Stimulated activated CD8-positive, alpha-beta memory T cell treated with anti-CD3 and anti-CD28 coated beads, Interleukin-4, amount 100 ng/mL, for 4 hours (primary cell): ENCODE measurements at places on chromosomes 7 and 10.

- no peak for DNase-seq
Measured at GRCh38 chr10:131391936-131392335, 80.4 kb upstream of the TCERG1L start.

GRCh38 chr10:128781637-128782036 is 655.4 kb upstream of the MKI67 start:
- DNase-seq: no peak

DNA sequence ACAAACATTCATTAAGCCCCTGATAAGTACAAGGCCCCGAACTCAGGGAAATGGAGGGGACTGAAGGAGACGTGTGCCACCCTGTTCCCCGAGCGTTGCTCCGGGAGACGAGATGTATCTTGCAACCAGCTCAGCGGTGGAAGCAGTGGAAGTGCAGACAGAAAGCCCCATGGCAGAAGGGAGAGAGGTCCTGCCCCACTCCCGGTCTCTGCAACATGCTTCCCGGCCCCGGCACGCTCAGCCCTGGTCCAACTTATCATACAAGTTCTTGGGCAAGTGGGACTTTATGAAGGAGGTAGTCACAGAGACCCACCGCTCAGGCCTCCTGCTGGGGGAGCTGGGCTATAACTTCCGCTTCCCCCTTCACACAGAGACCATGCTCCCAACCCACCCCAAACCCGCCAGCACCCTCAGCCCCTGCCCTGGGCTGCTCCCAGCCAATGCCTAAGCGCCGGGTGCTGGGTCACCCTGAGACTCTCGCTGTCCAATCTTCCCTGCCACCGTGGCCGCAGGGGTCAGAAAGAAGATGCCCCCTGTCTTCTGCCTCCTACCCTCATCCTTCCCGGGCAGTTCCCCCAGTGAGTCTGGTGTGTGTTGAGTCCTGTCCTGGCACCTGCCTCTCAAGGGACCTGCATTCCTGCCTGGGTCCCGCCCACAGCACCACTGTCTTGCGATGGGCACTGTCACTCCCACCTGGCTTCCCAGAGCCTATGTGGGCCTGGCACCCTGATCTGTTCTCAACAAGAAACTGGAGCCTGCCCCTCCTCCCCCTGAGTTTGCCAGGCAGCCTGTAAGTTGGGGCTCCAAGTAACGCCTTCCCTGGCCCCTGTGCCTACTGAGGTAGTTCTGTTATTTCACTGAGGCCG is 157.7 kb downstream of the PRKAG2 start:
- no peak for DNase-seq

GRCh38 chr10:22444219-22444788 is 99.0 kb downstream of the SPAG6 start:
- DNase-seq: no peak

DNA sequence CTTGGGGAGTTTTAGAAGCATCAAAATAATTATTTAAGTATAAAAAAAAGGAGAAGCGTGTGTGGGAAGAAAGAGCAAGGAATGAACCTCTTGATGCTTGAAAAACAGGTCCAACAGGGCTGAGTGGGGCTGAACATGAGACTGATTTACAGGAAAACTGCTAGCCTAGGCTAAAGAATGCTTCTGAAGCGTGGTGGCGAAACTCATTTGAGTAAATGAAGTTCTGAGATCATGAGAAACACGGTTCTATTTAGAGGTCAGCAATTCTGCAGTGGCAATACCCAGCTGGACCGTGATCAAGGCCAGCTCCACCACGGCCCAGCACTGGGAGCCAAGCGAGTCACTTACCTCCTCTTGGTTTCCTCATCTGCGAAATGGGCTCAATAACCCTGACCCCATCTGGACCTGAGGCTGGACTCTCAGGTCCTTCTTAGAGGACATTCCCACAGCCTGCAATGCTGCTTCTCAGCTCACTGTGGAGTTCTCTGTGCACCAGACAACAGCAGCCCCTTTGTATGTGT is 140.1 kb upstream of the ADAM12 start:
- DNase-seq: no peak

DNA sequence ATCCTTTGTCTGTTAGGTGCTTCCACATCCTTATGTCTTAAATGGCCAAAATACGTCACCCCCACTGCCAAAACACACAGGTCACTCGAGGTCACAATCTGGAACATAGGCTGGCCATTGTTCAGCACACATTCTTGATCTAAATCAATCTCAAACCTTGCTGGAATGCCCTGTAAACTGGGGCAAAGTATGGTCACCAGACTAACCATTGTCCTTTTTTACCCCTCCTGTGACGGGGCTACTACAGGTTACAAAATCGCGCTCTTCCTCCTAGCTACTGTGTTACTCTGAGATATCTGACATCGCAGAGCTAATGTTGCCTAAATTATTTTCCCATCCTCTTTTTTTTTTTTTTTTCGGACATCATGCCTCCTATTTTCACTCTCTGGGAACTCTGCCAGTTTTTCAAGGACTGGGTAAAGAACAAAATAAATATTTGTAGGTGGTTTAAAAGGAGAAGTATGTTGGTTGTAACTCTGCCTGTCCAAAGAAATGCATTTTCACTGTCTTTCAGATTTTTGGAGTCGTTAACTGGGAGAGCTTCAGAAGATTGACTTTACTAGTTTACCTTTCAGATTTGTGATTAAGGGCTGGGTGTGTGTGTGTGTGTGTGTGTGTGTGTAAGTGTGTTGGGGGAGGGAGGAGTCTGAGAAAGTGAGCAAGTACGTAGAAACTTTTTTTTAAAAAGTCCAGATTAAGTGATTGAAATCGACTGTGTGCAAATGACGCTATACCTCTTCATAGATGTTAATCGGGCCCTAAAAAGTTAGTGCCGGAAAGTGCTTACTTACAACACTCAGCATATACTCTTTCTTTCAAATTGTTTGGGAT is 942 bp upstream of the KIAA1217 start:
- no peak for DNase-seq

GRCh38 chr10:125082881-125083575 is 77.3 kb downstream of the CTBP2 start:
- no peak for DNase-seq

- DNase-seq: no peak
Measured at GRCh38 chr10:33229949-33230267, 104.6 kb downstream of the NRP1 start.

DNA sequence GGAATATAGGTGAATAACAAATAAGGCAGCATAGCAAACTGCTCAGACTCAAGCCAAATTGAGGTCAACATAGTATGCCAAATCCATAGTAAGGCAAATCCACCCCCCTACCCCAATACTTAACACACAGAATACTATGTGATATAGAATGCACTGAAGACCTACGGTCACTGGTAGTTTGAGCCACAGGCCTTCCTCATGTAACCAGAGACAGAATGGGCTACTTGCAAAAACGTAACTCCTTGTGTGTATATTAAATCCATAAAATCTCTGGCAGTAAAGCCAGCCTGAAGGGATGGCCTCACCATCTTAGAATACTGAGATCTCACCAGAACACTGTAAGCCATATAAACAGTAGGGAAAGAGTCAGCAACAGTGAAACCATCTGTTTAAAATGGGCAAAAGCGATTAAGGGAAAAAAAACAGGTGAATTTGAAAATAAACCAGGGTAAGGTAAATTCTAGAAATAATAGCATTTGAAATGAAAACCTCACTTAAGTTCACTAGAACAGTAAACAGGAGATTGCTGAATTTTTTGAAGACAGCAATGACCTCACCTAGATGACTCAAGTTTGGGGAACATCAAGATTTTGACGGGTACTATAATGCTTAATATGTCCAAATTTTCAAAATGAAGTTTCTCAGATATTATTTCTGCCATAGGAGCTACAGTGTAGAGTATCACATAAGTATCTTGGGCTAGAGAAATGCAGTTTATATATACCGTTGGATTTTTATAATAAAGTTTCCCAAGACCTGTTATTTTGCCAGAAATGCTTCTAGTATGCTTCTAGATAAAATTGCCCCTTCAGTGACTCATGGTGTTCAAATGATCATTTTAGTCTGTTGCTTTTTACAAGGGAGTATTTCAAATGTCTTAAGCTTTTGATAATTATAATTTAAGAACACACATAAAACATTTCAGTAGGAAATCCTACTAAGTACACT is 13.9 kb downstream of the HNRNPA2B1 start:
- no peak for DNase-seq

DNA sequence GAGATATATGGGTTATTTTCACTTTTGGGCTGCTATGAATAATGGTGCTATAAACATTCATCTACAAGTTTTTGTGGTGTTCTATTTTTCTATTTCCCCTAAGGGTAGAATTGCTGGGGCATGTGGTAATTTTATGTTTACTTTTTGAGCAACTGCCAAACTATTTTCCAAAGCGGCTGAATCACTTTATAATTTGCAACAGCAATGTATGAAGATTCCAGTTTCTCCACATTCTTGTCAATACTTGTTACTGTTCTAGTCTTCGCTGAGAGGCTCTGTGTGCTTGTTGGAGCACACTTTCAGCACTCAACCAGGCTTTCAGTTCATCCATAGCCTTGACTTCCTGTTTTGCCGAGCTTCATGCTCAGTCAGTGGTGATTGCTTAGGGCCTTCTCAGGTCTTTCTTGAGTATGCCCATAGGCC is 39.0 kb downstream of the ADK start:
- DNase-seq: no peak

DNA sequence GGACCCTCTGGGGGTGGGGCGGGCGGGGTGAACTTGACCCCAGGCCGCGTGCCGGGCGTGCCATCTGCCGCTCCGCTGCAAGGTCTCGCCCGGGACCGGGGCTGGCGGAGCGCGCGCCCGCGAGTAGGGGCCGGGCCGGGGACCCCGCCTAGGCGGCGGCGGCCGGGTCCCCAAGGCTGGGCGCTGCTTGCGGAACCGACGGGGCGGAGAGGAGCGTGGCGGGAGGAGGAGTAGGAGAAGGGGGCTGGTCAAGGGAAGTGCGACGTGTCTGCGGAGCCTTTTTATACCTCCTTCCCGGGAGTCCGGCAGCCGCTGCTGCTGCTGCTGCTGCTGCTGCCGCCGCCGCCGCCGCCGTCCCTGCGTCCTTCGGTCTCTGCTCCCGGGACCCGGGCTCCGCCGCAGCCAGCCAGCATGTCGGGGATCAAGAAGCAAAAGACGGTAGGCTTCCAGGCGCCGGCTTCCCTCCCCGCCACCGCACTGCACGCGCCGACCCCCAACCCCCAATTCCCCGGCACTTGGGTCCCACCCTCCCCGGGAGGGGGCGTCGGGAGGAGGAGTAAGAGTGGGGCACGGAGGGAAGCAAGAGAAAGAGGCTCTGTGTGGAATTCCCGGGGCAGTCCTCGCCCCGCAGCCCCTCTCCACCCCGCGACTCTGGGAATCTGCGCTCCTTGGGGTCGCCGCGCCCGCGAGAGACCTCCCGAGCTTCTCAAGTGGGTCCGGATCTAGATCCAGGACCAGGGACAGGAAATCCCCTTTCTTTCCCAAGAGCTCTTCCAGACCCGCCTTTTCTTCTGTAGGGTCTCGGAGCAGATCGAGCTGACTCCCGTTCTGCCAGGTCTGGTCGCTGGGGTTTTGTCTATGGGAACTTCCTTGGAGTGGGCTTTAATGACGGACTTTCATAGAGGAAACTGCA is at the start of gene PAPSS2:
Gene PAPSS2 (plus strand): TSS at position 308 of the 913 bp plus-strand sequence. CDS start 104 bp downstream, at position 412.
- no peak for DNase-seq

DNA sequence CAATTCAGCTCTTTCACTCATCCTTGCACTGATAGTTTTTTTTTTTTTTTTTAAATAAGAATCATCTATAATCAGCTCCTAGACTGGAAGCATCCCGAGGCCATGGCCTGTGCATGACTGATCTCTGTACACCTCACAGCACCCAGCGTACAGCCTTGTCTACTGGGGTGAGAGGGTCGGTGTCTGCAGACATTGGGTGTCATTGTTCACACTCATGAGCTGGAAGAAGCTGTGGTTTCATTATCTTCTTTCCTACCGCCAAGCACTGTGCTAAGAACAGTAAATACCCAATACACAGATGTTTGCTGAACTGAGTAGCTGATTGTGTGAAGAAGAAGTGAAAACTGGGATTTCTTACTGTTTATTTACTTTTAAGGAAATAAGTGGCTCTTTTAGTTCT is 123.6 kb downstream of the CLEC2L start:
- no peak for DNase-seq

GRCh38 chr10:131723297-131724168 is 177.3 kb upstream of the PPP2R2D start:
- DNase-seq: no peak

GRCh38 chr10:93412801-93413200 is 69.3 kb downstream of the MYOF start:
- no peak for DNase-seq

- no peak for DNase-seq
Measured at GRCh38 chr10:29535012-29535777, 99.6 kb downstream of the SVIL start.

- no peak for DNase-seq
Measured at GRCh38 chr7:135480966-135481597, 28.8 kb downstream of the CNOT4 start.

DNA sequence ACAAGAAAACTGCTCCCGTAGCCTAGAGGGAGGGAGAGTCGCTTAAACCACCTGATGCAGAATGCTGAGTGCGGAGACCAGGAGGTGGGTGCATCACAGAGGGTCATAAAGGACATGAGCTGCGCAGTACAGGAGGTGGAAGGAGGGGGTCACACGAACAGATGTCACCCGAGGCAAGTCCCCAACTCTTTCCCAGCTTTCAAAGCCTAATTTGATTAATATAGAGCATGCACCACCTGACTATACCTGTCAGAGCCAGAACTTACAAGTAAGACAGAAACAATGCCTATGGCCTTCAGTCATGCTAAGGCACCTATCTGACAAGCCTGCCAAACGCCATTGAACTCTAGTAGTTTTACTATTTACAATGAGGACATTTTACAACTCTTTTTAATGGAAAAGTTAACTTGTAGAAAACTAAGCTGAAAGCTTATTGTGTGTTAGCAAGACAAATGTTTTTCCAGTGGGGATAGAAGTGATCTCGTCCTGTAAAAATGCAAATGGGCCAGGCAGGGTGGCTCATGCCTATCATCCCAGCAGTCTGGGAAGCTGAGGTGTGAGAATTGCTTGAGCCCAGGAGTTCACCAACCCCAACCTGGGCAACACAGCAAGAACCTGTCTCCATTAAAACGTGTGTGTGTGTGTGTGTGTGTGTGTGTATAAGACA is 1.1 kb upstream of the VOPP1 start:
- no peak for DNase-seq

DNA sequence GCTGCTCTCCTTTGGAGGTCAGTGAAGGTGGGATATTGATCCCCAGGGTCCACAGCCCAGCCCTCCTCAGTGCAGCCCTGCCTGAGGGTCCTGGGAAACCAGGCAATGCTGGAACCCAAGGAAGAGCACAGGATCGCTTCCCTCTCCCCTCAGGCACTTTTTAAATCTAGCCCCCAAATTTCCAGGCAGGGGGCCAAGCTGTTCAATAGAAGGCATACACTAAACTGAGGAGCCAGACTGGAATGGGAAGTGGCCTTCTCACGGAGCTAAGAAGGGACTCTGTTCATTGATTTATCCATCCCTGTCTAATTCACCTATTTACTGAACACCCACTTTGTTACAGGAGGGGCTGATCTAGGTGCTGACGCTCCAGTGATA is 60.3 kb downstream of the GLI3 start:
- no peak for DNase-seq

- DNase-seq: no peak
Measured at GRCh38 chr10:59672150-59672875, 37.3 kb downstream of the SLC16A9 start.

GRCh38 chr10:16559236-16559773 is 37.6 kb upstream of the C1QL3 start:
- no peak for DNase-seq

- DNase-seq: no peak
Measured at GRCh38 chr7:146345251-146345650, 228.7 kb downstream of the CNTNAP2 start.

- DNase-seq: no peak
Measured at GRCh38 chr10:124320778-124321432, 97.8 kb downstream of the OAT start.

- no peak for DNase-seq
Measured at GRCh38 chr7:95690367-95690947, 81.9 kb upstream of the DYNC1I1 start.
